Activated CD4-positive, alpha-beta T cell treated with anti-CD3 and anti-CD28 coated beads for 48 hours (primary cell): ENCODE measurements at places on chromosomes 4 and X.

GRCh38 chr4:138796761-138797160 lies 218.8 kb upstream of the NOCT start:
- DNase-seq: no peak

DNA sequence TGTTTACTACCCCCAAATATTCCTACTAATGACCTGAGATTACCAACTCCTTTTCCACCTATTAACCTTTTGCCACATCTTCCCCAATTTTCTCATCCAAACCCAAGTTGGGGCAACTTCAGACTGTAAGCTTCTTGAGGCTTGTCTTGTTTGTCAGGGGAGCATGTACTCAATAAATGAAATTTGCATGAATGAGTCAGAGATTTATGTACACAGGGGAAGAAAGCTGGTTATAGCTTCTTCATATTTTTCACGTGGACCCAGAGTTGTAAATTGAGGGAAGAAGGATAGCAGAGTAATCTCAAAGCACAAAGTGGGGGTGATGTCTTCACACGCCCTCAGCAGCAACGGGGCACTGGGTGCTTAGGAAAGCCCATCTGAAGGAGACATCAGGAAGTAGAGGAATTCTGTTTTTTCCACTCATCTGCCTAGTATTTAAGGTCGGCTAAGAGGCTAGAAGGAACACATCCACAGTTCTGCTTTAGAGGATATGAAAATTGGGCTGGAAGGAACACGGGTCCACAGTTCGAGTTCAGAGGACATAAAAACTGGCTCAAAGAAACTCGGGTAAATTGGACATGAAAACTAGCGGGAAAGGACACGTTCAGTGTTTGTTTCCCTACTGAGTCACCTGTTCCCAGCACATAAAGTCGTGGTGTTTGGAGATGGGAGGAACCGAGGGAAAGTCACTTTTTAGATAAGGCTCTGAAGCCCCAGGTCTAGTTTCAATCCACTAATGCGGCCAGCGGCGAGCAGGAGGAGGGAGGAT lies 696 bp upstream of the CA5B start:
- DNase-seq: no peak

- no peak for DNase-seq
Observed at GRCh38 chrX:13099121-13099520, 54.7 kb upstream of the FAM9C start.

DNA sequence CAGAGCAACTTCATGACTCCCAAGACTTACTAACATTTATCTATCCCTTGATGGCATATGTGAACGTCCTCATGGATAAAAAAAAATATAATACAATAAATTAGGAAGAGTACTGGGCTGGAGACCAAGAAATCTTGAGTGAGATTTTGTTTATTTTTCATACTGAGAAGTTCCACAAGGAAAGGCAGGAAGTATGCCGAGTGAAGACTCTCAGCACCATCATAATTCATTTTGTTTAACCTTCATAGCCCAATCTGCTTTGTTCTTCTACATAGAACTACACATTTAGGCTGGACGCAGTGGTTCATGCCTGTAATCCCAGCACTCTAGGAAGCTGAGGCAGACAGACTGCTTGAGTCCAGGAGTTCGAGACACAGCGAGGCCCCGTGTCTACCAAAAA lies 198.3 kb downstream of the NSUN7 start:
- DNase-seq: no peak

GRCh38 chrX:143894938-143895337 lies 11.1 kb downstream of the UBE2NL start:
- no peak for DNase-seq

- no peak for DNase-seq
Observed at GRCh38 chrX:115504167-115504566, 56.8 kb upstream of the PLS3 start.

DNA sequence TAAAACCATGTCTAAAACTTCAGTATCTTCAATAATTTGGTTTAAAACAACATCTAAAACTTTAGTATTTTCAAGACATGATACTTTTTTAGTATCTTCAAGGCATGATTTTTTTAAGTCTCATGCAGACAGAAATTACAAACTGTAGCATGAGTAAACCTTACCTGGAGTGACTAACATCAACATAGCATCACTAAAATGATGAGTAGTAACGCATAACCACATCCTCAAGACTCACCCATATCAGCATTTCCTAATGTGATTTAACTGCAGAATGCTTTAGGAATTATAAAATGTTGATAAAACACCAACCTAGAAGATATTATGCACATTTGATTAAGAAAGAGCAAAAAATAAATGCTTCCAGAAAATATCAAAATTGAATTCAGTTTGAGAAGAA lies 19.7 kb upstream of the EDNRA start:
- DNase-seq: no peak

DNA sequence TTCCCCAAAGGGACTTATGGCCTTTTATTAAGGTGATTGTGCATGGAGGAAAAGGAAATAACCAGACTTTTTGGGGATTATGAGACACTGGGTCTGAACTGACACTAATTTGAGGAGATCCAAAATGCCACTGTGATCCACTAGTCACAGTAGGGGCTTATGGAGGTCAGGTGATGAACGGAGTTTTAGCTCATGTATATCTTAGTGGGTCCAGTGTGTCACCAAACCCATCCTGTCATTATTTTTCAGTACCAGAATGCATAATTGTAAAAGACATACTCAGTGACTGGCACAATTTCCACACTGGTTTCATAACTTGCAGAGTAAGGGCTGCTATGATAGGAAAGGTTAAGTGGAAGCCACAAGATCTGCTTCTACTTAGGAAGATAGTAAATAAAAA lies 131.3 kb downstream of the RTL3 start:
- no peak for DNase-seq

GRCh38 chrX:36336751-36337150 lies 417.2 kb downstream of the CFAP47 start:
- no peak for DNase-seq

- no peak for DNase-seq
Observed at GRCh38 chr4:1793940-1794808, 1.1 kb downstream of the FGFR3 start.

- no peak for DNase-seq
Observed at GRCh38 chrX:84168574-84168973, 19.4 kb downstream of the RPS6KA6 start.

- no peak for DNase-seq
Observed at GRCh38 chr4:7978489-7978888, 38.8 kb upstream of the AFAP1 start.

DNA sequence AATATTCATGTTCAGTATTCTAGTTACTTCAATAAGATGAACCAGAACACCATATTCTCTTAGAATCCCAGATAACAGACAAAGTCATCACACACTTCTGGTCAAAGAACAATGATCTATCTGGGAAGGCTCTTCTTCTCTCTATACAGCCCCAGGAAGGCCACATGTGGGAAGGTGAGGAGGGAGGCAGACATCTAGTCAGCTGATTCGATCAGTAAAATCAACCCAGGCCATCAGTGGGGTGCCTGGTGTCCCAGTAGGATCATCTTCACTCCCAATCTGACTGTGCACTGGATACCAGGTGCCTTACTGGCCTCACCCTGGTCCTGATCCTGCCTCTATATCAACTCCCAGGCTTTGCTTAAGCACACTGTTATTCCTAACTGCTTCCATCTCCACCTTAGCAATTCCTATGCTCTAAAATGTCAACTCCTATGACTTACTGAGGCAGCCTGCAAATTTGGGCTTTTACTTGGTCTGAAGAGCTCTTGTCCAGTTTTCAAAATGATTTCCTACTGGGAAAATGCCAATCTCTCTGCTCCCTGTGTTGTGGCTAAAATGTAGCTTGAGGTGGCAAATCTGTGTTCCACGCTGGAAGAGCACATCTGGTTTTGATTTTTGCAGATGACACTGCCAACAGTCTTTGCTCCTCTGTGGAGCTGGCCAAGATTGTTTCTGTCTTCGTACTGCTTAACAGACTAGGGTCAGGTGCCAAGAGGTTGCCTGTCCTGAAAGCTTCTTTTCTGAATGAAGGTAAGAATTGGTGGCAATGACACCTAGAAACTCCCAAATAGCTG lies 128.7 kb downstream of the MGST2 start:
- no peak for DNase-seq

- no peak for DNase-seq
Observed at GRCh38 chrX:41542536-41542935, 95.4 kb downstream of the NYX start.

DNA sequence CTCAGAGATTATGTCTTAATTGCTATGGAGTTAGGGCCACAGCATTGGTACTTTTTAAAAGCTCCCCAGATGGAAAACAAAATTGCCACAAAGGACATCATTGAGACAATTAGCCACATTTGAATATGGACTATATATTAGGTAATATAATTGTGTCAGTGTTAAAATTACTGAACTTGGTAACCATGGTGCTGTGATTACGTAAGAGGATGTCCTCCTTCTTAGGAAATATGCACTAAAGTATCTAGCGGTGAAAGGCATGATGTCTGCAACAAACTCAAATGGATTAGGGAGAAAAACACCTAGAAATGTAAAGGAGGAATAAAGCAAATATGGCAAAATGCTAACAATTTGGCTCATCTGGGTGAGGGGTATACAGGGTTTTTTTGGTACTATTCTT lies 89.9 kb upstream of the PAK3 start:
- DNase-seq: no peak

GRCh38 chr4:149897783-149898182 lies 82.1 kb upstream of the IQCM start:
- no peak for DNase-seq

DNA sequence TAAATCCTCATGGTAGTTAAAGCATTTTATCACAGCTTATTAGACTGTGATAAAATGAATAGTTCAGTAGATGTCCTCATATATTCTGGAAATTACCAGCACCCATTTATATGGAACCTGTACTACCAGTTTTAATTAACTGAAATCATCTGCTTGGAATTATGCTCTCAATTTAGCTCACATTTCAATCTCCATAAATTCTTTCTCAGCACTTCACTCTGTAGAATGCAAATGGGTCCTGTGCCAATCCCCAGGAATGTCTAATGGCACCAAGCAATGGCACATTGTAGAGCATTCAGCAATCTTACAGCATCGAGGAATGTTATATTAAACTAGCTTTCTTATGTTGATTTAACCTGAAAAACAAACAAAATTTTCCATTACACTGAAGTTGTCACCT lies 355.1 kb downstream of the PDHA2 start:
- no peak for DNase-seq

GRCh38 chr4:90757534-90758060 lies 630.4 kb downstream of the CCSER1 start:
- DNase-seq: no peak

- no peak for DNase-seq
Observed at GRCh38 chr4:73648478-73648877, 28.2 kb upstream of the RASSF6 start.

DNA sequence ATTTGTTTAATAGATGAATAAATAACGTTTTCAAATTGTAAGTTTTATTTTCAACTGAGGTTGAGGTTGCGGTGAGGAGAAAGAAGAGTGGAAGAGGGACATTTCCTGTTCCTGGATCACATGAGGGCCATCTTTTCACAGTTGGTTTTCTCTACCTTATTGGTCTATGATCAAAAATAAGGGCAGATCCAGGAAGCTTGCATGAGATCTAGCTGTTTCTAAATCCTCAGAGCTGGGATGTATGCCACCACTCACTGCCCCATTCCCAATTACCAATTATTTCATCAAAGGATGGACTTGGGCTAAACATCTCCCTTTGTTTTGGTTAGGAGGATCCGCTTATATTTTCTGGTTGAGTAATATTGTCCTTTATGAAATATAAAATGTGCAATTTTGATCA lies 104.8 kb upstream of the TLL1 start:
- DNase-seq: no peak

GRCh38 chr4:118254368-118254767 lies 98.4 kb downstream of the PRSS12 start:
- DNase-seq: no peak

DNA sequence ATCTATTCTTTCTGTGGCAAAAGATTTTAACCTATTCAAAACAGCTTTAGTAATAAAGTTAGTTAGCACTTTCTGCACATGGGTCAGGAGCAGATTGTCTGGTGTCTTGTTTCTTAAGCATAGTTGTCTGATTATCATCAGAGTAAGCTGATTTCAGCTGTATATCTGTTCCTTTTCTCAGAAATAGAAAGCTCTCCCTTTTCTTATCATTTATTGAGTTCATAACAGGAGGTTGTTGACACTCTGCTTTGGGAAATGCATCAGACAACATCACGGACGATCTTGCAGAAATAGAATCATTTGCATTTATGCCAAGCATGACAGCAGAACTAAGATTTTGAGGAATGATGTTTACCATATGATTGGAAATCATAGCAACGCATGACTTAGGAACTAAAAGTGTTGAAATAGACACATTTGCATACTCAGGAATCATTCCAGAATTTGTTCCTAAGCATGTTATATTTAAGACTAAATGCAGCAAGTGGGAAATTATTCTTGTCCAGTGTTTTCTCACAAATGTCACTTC lies 66.7 kb downstream of the RBMX2 start:
- DNase-seq: no peak

- no peak for DNase-seq
Observed at GRCh38 chr4:13529128-13529919, 15.0 kb downstream of the NKX3-2 start.

DNA sequence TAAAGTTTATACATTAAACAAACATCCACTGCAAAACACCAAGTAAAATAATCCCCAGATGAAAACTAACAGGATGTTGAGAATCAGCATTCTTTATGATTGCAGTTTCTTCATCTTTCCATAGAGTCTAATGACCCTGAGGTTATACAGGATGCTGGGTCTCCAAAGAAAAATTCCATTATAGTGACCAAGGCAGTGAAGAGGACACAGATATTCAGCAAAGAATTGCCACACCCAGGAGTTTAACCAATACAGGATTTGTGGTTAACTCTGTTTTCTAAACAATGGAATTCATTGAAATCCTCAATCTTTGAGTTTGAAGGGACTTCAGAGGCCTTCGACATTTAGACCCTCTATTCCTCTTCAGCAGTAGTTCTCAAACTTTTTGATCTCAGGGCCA lies 76.2 kb upstream of the ESX1 start:
- DNase-seq: no peak

DNA sequence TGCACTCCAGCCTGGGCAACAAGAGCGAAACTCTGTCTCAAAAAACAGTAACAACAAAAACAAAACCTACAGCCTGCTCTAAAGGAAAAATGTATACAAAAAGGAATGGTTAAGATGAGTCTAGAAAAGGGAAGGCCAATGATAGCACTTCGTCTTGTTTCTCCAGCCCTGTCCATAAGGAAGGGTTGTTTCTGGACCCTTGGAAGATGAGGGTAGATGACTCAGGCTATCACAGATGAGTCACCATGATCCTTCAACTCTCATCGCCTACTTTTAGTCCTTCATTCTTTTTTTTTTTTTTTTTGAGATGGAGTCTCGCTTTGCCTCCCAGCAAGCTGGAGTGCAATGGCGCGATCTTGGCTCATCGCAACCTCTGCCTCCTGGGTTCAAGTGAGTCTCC lies 8.8 kb downstream of the PLA2G12A start:
- no peak for DNase-seq

DNA sequence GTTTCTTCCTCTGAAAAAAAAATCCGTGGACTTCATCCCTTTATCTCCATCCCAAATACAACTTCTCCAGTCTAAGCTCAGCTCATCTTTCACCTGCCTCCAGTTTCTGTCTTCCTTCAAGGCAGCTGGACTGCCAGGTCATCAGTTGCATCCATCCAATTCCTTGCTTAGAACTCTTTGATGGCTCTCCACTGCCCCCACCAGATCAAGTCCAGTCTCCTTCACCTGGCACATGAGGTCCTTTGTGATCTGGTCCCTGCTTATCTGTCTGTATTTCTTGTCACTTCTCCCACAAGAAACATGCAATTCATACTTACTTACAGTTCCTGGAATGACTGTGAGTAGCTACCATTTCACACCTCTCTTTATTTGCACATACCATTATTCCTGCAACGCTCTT lies 33.8 kb downstream of the OTUD6A start:
- DNase-seq: no peak

- no peak for DNase-seq
Observed at GRCh38 chr4:41683326-41683725, 65.2 kb downstream of the PHOX2B start.
